ENCODE measurements at places on chromosomes 16 and 17.
A peak's percentile ranks its signal among the peaks of the same experiment; 100 is the strongest.

GRCh38 chr17:59376506-59376905 lies 45.1 kb downstream of the YPEL2 start:
- no peak for DNase-seq
- no peak overlapping the region for H3K27ac ChIP-seq
- H3K36me3 ChIP-seq = no peaks in the 10 kb centered on the region
- no peak overlapping the region for H3K4me3 ChIP-seq
- no peaks in the 10 kb centered on the region for H3K27me3 ChIP-seq

- H3K27me3 ChIP-seq = no peaks in the 10 kb centered on the region
- peak overlapping the region; percentile 86 for H3K4me3 ChIP-seq
- peaks cover 15% of the 10 kb centered on the region for H3K36me3 ChIP-seq
Measured at GRCh38 chr16:22375117-22375962, 921 bp upstream of the CDR2 start.

DNA sequence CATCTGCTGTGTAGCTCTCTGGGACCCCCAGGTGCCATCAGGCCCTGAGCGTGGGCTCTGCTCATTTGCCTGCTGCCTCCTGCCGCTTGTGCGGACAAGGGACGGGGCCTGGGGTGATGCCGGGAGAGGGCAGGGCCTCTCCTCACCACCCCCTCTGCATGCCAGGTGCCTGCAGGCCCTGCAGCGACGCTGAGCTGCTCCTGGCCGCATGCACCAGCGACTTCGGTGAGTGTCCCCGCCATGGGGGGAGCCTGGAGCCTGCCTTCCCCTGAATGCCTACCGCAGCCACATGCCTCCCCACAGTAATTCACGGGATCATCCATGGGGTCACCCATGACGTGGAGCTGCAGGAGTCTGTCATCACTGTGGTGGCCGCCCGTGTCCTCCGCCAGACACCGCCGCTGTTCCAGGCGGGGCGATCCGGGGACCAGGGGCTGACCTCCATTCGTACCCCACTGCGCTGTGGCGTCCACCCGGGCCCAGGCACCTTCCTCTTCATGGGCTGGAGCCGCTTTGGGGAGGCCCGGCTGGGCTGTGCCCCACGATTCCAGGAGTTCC lies 1.9 kb downstream of the METRN start:
- no peaks in the 10 kb centered on the region for H3K4me1 ChIP-seq
- no peaks in the 10 kb centered on the region for H3K36me3 ChIP-seq
- H3K27me3 ChIP-seq = no peaks in the 10 kb centered on the region
- no peak overlapping the region for H3K27ac ChIP-seq
- no peak for DNase-seq

GRCh38 chr16:50940275-50940854 lies 198.5 kb downstream of the CYLD start:
- DNase-seq = no peak
- no peaks in the 10 kb centered on the region for H3K27me3 ChIP-seq
- H3K4me3 ChIP-seq = no peak overlapping the region
- H3K27ac ChIP-seq = no peak overlapping the region

DNA sequence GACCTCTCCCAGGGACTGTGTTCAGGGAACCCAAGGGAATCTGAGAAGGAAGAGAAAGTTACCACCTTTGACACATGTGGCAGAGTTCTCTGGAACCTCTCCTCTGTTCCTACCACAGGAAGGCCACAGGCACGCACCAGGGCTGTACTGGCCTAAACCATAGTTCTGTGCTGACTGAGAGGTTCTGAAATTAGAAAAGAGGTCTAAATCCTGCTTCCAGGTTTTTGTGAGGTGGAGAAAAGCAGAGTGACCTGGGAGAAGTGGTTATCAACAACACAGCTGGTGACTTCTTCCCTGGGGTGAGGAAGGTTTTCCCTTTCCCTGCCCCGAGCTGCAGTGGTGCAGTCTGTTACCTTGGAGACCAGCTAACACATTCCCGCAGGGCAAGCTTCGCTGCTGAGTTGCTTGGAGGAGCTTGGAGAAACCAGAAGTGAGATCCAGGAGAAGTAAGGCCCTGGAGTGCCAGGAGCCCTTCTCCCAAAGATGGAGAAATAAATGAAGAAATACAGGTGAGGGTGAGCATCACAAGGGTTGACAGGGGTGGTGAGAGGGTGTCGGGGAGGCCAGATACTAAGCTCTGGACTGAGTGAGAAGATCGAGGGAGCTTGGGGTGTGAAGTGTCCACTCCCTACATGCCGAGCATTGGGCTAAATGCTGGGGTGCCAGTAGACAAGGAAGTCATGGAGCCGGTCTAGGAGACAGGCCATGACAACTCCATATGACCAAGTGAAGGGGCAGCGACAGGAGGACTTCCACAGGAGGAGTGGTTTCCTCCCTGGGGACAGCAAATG lies at the start of gene VWA3A:
Gene VWA3A (plus strand): TSS at position 399 of the 791 bp plus-strand sequence. CDS start 97 bp downstream, at position 496.
- H3K27ac ChIP-seq = no peak within 1 kb of the TSS
- no peaks in the 10 kb centered on the region for H3K36me3 ChIP-seq
- H3K4me3 ChIP-seq = no peak within 1 kb of the TSS
- peak; percentile 73 for DNase-seq

DNA sequence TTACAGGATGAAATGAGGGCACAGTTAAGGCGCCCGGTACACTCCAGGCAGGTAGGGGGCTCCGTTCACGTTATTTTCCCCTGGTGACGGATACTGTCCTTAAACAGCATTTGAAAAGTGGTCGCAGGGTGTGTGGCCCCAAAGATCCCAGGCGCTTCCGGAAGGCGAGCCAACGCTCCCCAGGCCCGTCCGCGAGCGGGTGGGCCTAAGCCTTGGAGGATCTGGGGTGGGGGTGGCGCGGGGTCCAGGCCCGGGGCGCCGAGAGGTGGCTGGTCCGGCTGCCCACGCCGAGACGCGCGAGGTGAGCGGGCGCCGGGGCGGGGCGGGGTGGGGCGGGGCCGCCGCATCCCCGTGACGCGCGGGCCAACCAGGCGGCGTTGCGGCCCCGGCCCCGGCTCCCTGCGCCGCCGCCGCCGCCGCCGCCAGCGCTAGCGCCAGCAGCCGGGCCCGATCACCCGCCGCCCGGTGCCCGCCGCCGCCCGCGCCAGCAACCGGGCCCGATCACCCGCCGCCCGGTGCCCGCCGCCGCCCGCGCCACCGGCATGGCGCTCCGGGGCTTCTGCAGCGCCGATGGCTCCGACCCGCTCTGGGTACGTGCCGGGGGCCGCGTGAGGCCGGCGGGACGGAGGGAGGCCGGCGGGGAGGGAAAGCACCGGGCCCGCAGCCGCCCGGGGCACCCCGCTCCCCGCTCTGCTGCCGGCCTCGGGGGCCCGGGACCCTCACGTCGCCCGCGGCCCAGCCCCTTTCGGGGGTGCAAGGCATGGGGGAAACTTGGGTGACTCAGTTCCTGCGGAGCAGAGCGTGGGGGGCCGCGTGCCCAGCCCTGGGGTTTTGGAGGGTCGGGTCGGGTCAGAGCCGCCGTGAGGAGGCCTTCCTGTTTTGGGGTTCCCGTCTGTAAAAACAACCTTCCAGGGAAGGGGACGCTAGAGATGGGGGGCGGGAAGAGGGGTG lies at the start of gene ABCC1:
Gene ABCC1 (plus strand): TSS at position 407 of the 951 bp plus-strand sequence. CDS start 136 bp downstream, at position 543.
- peaks cover 2% of the 10 kb centered on the region for H3K36me3 ChIP-seq
- H3K4me1 ChIP-seq = no peaks in the 10 kb centered on the region
- H3K27ac ChIP-seq = no peak within 1 kb of the TSS
- DNase-seq = peak; percentile 52
- H3K4me3 ChIP-seq = peak within 1 kb of the TSS; percentile 91

GRCh38 chr16:83615141-83615952 lies 192.4 kb upstream of the HSBP1 start:
- no peak overlapping the region for H3K4me3 ChIP-seq
- no peaks in the 10 kb centered on the region for H3K27me3 ChIP-seq
- no peak overlapping the region for H3K27ac ChIP-seq

- H3K4me1 ChIP-seq = no peaks in the 10 kb centered on the region
- no peak for DNase-seq
- no peaks in the 10 kb centered on the region for H3K27me3 ChIP-seq
- no peaks in the 10 kb centered on the region for H3K36me3 ChIP-seq
Measured at GRCh38 chr16:20952139-20952920, 51.8 kb downstream of the LYRM1 start.

DNA sequence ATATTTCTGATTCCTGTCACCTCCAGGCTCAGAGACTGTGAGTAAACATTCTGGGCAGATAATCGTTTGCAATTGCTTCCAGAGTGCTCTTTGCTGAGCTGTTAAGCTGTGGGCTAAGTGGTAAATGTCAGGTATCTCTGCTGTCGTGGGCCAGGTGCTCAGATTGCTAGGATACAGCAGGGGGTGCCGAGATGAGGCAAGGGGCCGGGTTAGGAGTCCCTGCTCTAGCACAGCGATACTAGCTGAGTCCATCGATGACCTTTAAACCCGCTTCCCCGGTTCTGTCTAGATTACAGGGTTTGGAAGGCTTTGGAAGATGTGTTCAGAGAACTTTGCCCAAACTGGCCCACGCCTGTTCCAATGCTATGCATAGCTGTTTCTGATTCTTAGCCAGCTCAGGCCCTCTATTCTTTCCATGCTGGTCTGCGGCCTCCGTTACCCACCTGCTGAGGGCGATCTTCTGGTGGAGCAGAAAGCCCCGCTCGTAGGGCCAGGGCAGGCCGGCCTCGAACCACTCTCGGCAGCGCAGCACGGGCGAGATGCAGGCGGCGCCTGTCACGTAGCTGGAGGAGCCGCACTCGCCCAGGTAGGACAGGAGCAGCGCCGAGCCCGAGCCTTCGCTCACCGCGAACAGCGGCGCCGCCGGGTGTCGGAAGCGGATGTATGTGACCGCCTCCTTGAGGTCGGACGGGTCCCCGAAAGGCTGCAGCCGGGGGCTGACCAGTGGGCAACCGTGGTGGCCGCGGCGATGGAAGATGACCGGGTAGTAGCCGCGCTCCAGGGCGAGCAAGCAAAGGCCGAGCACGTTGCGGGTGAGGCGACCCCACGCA lies 979 bp downstream of the ABHD15 start:
- H3K27ac ChIP-seq = no peak overlapping the region
- H3K27me3 ChIP-seq = peaks cover 8% of the 10 kb centered on the region
- peak; percentile 82 for DNase-seq
- peak overlapping the region; percentile 68 for H3K4me3 ChIP-seq

DNA sequence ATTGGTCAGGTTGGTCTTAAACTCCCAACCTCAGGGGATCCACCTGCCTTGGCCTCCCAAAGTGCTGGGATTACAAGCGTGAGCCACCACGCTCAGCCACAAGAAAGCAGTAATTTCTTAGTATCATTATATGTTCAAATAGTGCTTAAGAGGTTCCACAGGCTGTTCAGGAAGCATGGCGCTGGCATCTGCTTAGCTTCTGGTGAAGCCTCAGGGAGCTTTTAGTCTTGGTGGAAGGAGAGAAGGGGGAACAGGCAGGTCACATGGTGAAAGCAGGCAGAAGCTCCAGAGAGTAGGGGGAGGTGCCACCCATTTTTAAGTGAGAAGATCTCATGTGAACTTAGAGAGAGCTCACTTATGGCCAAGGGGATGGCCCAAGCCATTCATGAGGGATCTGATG lies 3.7 kb upstream of the SEC14L1 start:
- H3K27ac ChIP-seq = no peak overlapping the region
- H3K36me3 ChIP-seq = peaks cover 23% of the 10 kb centered on the region
- H3K4me3 ChIP-seq = no peak overlapping the region
- H3K27me3 ChIP-seq = no peaks in the 10 kb centered on the region
- no peaks in the 10 kb centered on the region for H3K4me1 ChIP-seq
- DNase-seq = no peak

- no peak overlapping the region for H3K4me3 ChIP-seq
- H3K27me3 ChIP-seq = no peaks in the 10 kb centered on the region
- H3K27ac ChIP-seq = no peak overlapping the region
- H3K36me3 ChIP-seq = no peaks in the 10 kb centered on the region
- no peak for DNase-seq
Measured at GRCh38 chr16:84794626-84795025, 25.2 kb upstream of the CRISPLD2 start.

GRCh38 chr17:77790143-77790829 lies 168.2 kb upstream of the TNRC6C start:
- H3K4me1 ChIP-seq = peaks cover 29% of the 10 kb centered on the region
- peak overlapping the region; percentile 59 for H3K4me3 ChIP-seq
- H3K36me3 ChIP-seq = peaks cover 4% of the 10 kb centered on the region
- H3K27me3 ChIP-seq = peaks cover 38% of the 10 kb centered on the region
- H3K27ac ChIP-seq = peak overlapping the region; percentile 55
- peak; percentile 89 for DNase-seq
